ENCODE measurements at places on chromosomes 12 and 14. TPM values are rescaled to one million over a fixed set of nuclear protein-coding genes. Genes with fewer than 3 reads are reported as not detected.

CLEC4E gene
- total RNA-seq: not detected

E2F7 gene
- total RNA-seq: 17.7 TPM

DNA sequence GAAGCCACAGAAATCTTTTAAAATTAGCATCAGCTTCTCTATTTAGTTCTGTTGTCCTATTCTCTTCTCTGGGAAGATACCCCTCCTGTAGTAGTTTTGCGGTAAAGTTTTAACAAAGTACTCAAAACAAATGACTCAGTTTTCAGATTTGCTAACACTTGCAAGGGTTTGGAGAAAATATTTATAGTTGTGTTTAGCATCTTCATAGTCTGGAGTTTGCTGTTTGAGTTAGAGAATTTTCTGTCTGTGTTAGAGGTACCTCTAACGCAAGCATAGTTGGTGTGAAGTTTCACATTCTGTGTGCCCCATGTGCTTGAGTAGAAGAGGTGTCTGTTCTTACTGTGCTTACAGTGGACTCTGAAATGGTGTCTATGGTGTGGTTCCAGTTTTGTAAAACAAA, 36.0 kb downstream of the ANKRD9 start:
- no peaks in the 10 kb centered on the region for H3K27me3 ChIP-seq
- no peak overlapping the region for H3K4me3 ChIP-seq
- DNase-seq: no peak
- peaks cover 10% of the 10 kb centered on the region for H3K36me3 ChIP-seq

TOMM20L gene
- total RNA-seq: not detected

C2CD5 gene
- 31.9 TPM for total RNA-seq

GRCh38 chr12:64666054-64666914, 56.0 kb downstream of the RASSF3 start:
- H3K27me3 ChIP-seq: no peaks in the 10 kb centered on the region
- H3K36me3 ChIP-seq: no peaks in the 10 kb centered on the region
- no peak for DNase-seq
- peaks cover 66% of the 10 kb centered on the region for H3K4me1 ChIP-seq

KRT7 gene
- 4.2 TPM for total RNA-seq

DNA sequence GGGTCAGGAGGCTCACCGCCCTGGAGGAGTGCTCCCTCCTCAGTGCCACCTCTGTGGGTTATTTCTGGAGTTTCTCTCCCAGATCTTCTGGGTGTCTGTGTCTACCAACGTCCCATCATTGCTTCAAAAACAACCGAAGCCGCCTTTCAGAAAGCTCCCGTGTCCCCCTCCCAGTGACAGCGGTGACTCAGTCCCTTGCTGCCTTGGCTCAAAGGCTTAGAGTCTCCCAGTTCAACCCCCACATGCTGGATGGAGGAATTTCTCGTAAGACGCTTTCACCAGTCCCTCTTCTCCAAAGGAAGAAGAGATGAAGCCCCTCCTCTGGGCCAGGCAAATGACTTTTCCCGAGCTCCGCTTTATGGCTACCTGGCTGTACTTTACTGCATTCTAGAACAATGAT, 146.6 kb downstream of the RBM19 start:
- H3K27ac ChIP-seq: no peak overlapping the region
- no peak for DNase-seq
- no peaks in the 10 kb centered on the region for H3K4me1 ChIP-seq
- H3K27me3 ChIP-seq: no peaks in the 10 kb centered on the region
- H3K4me3 ChIP-seq: no peak overlapping the region
- H3K36me3 ChIP-seq: peaks cover 3% of the 10 kb centered on the region

Data from activated T-helper 2 cell treated with anti-CD3 and anti-CD28 coated beads, Interferon-gamma antibody, Interleukin-2, Interleukin-4, amounts not matched to agents 10 μg/mL and 5 μg/mL and 100 μg/mL, durations not matched to agents 14 hours and 24 hours and 36 hours (primary cell).